Cardiac septum (tissue), 1 donor: ENCODE measurements at places on chromosomes 7 and 10.

- peak; percentile 81 for DNase-seq
Measured at GRCh38 chr7:41881331-41882130, 178.6 kb upstream of the INHBA start.

DNA sequence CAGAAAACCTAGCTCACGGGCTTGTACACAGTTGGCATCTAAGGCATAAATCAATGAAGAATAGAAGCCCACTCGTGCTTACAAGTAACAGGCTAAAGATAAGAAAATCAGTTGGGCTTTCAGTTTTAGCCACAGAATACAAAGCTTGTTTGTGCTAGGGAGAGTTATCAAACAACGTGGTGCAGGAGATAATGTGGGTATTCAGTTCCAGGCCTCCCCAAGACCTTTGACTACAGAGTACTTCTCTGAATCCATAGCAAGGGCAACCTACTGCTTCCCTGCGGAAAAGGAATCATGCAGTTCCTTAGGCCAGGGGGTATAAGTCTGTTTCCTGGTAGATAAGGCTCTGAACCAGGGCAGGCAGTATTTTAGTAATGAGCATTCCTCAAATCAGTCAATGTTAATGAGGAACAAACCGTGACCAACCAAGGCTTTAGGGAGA is 219.5 kb upstream of the CSTF2T start:
- no peak for DNase-seq

GRCh38 chr10:7318836-7319235 is 92.0 kb downstream of the SFMBT2 start:
- DNase-seq, result no peak

GRCh38 chr7:20593501-20593900 is 22.0 kb upstream of the ABCB5 start:
- DNase-seq, result no peak

DNA sequence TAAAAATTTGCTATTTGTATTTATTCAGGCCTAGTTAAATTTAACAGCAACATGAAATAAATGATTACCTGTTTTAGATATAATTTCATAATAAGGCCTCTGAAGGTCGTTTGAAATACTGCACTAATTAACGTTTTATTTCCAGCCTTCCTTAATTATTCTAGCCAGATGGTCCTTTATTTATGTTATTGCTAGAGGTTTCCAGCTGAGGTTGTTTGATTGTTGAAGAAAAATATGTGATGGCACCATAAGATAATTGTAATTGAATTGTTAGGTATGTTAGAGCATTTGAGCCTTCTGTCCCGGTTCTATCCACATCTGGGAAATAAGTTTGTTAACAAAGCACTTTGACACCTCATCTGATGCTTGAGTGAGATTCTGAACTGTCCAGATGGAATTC is 556.1 kb downstream of the ATRNL1 start:
- no peak for DNase-seq

- no peak for DNase-seq
Measured at GRCh38 chr7:140360697-140361229, 37.6 kb downstream of the SLC37A3 start.

- no peak for DNase-seq
Measured at GRCh38 chr10:15140698-15141097, 27.8 kb downstream of the NMT2 start.

GRCh38 chr7:7438851-7439250 is 96.8 kb downstream of the COL28A1 start:
- no peak for DNase-seq

- DNase-seq, result no peak
Measured at GRCh38 chr10:69733791-69734261, 67.9 kb upstream of the COL13A1 start.

- no peak for DNase-seq
Measured at GRCh38 chr7:2460641-2461040, 15.6 kb downstream of the GRIFIN start.

DNA sequence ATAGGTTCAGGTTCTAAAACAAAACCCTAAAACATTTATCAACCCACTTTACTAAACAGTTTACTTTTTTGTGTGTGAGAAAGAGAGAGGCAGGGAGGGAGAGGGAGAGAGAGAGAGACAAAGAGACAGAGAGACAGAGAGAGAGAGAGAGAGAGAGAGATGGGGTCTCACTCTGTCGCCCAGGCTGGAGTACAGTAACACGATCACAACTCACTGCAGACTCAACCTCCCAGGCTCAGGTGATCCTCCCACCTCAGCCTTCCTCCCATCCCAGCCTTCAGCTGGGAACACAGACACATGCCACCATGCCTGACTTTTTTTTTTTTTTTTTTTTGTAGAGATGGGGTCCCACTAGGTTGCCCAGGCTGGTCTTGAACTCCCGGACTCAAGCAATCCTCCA is 52.9 kb downstream of the PARD3 start:
- DNase-seq, result no peak

DNA sequence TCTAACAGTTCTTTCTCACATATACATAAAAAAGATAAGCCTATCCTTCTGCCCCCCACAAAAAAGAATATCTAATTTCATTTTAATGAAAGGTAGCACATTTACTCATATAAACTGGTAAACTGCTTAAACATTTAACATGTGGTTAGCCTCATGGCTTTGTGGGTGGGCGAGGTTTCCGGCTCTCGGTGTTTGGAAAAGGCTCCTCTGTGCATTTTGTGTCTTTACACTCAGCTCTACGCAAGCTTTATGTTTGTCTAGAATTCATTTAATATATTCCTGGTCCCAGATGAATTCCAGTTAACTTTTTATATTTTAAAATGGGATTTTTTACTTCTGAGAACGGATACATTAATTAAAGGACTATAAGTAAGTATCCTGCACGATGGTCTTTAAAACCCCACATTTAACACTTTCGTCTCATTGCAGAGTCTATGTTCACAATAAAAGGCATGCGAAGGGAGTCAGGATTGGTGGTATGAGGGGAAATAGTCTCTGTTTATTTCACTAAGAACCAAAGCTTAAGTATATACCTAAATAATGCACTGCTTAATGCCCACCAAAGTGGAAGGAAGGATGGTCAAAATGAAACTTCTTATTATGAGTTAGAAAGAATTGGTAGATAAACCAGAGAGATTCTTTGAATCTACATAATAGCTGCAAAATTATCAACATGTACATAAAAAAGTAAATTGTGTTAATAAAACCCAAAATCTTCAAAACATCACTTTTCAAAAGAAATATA is 197.2 kb downstream of the CRPPA start:
- no peak for DNase-seq

- DNase-seq, result peak; percentile 94
Measured at GRCh38 chr10:44878706-44879530, 32.2 kb upstream of the TMEM72 start.

GRCh38 chr10:132655735-132656134 is 118.1 kb downstream of the INPP5A start:
- DNase-seq, result peak; percentile 41
